ENCODE measurements at places on chromosomes 12 and 14.

DNA sequence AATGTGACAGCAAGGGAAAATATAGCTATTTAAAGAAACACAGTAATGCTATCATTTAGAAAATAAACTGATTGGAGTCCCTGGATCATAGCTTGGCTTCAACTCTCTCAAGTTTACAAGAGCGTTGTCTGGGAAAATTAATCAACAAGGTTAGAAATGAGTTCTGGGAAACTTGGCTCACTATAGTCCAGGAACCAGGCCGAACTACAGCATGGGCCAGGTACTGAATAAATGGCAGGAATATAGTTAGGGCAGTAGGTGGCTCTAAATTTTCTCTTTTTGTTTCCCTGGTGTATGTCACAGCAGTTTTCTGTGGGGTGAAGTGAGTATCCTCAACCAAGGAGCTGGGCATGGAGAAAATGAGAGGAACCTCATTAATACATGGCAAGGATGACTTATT lies 72.4 kb downstream of the PLBD1 start:
- no peak for DNase-seq

DNA sequence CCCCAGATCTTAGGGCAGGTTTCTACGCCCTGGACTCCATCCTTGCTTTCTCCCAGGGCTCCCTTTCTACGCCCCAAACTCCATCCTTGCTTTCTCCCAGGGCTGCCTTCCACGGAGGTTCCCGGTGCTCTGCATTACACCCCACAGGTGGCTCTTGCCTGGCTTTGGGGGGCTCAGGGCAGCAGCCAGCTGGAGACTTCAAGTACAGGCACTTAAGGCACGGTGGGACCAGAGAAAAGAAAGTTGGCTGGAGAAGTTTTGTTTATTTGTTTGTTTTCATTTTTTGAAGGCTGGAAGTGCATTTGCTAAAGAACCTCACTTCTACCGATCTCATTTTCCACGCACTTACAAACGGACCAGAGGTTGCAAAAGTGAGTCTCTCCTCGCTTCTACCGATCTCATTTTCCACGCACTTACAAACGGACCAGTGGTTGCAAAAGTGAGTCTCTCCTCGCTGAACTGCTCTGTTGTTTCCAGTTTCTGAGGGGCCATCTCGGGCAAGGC lies 103.8 kb upstream of the MED13L start:
- DNase-seq: no peak

- DNase-seq: no peak
Measured at GRCh38 chr14:77309131-77309530, 11.6 kb downstream of the POMT2 start.

- DNase-seq: no peak
Measured at GRCh38 chr12:2312770-2313169, 260.0 kb downstream of the CACNA1C start.

GRCh38 chr14:75561013-75561432 lies 17.4 kb upstream of the FLVCR2 start:
- DNase-seq: peak; percentile 81

GRCh38 chr12:94070520-94070919 lies 77.9 kb upstream of the PLXNC1 start:
- no peak for DNase-seq

DNA sequence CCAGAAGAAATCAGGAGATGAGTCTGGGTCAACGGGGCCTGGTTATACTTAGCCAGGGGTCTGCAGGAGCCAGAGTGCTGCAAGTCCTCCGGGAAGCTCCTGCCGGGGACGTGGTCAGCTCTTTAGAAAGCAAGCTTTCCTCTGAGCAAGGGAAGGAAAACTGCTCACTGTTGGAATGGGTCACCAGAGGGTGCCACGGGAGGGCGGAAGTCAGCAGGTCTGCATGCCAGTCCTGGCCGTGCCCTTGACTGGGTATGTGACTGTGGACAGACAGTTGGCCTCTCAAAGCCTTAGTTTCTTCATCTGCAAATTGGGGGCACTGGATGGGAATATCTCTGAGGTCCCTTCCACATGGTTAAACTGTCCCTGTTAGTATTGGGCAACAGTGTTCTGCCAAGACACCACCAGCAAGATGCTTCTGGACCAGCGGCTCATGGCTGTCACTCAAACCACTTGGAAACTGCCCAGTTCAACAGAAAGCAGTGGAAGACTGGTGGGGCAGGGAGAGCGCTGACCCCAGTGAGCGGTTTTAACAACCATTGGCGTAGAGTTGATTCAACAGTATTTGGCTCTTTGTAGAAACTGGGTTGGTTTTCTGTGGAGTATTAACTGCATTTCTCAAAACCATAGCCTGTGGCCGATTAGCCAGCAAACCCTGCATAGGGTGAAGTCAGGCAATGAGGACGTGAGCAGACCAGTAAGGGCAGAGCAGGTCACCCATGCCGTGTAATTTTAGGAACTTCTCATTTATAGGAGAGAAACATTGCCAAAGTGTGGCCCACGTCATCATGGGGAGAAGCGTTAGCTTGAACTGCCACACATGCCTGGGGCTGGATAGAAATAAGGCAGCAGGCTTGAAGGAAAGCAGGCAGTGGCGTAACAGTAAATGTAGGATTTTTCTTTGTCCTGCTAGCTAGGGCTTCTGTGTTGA lies 163.9 kb upstream of the PRMT8 start:
- no peak for DNase-seq

DNA sequence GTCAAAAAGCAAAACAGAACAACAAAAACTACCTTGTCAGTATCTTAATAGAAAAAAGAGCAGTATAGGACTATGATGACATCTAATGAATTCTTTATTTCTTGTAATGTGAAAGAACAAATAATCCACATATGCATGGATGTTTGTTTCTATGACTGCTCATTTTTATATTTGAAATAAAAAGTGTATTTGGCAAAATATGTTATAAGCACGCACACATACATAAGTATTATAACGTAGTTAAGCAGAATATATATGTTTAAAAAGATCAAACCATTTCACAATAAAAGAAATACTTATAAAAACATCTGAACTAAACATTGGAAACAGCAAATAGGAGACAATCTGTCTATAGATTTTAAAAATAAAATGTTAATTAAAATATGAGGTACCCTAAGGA lies 74.8 kb downstream of the MIPOL1 start:
- no peak for DNase-seq

DNA sequence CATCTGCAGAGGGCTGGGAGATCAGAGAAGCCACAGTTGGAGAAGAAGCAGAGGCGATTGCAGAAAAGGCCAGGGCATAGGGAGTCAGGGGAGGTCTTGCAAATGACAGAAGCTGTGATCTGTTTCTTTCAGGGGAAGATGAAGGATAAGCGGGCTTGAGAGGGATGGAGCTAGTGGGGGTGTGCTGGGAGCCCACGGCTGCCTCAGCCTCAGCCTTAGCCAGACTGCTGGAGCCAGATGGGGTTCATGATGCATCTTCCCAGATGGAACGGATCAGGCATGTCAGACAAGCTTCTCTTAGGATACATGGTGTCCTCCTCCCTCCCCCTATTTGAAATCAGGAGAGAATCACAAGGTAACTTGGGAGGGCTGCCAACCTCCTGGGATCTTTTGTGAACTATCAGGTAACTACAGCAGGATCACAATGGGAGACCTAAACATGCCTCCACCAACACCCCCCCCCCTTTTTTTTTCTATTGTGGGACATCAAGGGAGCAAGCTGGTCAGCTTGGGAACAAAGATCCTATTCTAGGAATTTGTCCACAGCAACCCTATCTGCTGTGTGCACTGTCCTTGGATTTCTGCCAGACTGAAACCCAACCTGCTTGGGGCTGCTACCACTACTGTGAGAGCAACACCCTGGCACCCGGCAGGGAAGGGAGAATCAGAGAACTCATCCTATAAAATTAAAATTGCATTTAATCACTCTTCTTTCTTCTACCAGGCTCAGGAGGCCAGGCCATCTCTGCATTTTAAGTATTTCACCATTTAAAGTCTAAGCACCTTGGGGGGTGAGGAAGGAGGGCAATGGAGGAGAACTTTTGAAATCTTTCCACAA lies 10.7 kb upstream of the ATP2A2 start:
- peak; percentile 74 for DNase-seq

All from NCI-H1105 treated with DMSO at 0.1 percent for 48 hours (cell line).